ENCODE measurements at places on chromosomes 6 and 20.

DNA sequence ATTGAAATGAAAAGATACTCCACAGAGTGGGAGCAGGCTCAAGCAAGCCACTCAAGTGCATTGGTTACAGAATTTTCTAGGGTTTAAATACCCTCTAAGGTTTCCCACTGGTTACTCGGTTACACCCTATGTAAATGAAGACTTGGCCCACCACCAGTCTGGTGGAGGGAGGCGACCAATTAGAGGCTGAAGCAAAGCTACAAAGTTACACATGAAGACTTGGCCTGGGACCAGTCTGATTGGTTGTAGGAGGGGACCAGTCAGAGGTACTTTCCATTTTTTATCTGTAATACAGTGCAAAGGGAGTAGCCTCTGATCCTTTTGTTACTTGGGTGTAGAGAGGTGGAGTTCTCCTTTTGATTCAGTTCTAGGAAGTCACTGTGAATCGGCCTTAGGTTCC, 7.6 kb downstream of the SRSF12 start:
- DNase-seq = no peak

- DNase-seq = no peak
Measured at GRCh38 chr20:56249244-56249955, 868 bp downstream of the MC3R start.

DNA sequence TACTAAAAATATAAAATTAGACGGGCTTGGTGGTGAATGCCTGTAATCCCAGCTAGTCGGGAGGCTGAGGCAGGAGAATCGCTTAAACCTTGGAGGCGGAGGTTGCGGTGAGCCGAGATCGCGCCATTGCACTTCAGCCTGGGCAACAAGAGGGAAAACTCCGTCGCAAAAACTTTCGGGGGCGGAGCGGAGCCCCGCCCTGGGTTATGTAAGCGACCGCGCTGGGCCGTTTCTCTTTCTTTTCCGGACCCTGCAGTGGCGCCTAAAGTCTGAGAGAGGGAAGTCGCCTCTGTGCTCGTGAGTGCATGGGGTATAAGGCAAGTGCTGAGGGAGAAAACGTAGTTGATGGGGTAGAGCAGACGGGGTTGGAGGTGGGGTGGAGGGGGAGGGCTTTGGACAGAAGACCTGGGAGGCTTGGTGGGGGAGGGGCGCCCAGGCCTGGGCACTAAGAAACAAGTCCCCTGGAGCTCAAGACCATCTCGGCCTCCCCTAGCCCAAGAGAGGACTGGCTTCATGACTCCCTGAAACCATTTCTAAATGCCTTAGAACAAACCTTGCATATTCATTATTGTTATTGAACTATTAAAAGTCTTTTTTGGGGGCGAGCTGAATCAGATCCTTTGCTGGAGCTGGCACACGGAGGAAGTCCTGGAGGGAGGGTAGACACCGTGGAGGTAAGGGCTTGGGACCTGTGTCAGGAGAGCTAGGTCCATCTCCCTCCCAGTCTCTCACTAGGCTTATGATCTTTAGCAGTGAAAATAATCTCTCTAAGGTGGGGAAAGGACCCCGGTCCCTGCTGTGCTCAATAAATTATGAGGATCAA, 2.7 kb upstream of the MICA start:
- no peak for DNase-seq

DNA sequence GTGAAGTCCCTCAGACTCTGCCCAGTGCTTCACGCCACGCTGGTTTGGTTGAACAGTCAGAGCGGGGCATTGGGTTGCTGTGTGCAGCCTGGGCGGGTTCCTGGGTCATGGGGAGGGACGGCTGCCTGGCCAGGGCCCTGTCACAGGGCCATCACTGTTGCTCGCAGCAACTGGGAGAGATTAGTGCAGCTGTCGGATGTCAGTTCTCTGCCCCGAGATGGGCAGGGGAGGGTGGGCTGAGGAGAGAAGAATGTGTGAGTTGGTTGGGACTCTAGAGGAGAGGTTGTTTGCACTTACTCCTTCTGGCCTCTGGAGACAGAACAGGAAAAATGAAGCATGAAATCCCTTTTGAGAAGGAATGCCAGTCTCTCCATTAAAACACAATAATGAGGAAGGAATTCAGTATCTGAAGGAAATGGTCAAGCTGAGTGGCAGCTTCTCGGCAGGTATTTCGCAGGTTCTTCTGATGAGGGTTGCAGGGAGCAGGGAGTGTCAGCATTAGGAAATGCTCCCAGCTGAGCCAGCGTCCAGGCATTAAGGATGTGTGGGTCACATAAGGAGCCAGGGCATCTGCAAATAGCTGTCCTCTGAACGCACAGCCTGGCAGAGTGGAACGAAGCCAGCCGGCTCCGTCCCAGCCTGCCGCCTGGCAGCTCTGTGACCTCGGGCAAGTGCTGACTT, 95.9 kb downstream of the SSR1 start:
- no peak for DNase-seq

GRCh38 chr6:151380848-151381205, 10.5 kb downstream of the ZBTB2 start:
- no peak for DNase-seq

DNA sequence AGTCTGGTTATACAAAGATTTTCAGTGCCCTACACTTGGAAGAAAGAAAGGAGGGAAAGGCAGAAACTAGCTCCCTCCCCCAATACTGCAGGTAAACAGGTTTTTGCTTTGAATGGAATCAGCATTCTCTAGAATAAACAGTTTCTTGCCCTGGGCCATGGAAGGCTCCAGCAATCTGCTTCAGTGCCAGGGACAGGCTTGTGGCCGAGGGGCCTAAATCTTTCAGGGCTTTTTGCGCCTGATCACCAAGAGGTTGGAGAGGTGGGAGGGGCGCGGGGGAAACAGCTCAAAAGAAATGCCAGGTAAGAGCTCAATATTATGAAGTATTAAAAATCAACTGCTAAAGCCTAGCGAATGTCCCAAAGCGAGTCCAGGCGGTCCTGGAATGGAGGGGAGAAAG, 23.8 kb downstream of the TFAP2B start:
- no peak for DNase-seq

DNA sequence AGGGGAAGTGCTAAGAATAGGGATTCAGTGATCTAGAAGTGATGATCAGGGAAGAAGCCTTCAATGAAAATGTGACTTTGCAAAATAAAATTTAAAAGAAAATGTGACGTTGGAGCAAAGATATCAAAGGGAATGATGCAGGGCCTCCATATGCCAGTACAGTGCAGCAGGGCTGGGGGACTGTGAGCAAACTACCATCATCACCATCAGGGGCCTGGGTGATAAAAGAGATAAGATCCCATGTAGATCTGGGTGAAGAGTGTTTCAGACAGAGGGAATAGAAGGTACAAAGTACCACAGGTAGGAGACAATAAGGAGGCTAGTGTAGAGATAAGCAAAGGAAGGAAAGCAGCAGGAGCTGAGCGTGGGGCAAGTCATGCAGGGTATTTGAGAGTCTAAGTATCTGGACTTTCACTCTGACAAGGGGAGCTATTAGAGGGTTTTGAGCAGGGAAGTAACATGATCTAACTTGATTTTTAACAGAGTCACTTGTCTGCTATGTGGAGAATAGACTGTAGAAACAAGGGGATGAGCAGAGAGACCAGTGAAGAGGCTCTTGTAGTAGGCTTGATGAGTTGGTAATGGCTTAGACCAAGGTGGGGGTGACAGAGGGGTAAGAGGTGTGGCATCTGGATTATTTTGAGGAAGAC, 295.6 kb downstream of the ZFAND3 start:
- no peak for DNase-seq

DNA sequence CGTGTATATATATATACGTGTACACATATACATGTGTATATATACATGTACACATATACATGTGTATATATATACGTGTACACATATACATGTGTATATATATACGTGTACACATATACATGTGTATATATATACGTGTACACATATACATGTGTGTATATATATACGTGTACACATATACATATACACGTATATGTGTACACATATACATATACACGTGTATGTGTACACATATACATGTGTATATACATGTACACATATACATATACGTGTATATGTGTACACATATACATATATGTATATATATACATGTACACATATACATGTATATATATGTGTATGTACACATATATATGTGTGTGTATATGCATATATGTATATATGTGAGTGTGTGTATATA, 317.2 kb downstream of the LAMA2 start:
- DNase-seq = no peak

GRCh38 chr20:48295445-48295903, 510.2 kb upstream of the SULF2 start:
- peak; percentile 86 for DNase-seq

DNA sequence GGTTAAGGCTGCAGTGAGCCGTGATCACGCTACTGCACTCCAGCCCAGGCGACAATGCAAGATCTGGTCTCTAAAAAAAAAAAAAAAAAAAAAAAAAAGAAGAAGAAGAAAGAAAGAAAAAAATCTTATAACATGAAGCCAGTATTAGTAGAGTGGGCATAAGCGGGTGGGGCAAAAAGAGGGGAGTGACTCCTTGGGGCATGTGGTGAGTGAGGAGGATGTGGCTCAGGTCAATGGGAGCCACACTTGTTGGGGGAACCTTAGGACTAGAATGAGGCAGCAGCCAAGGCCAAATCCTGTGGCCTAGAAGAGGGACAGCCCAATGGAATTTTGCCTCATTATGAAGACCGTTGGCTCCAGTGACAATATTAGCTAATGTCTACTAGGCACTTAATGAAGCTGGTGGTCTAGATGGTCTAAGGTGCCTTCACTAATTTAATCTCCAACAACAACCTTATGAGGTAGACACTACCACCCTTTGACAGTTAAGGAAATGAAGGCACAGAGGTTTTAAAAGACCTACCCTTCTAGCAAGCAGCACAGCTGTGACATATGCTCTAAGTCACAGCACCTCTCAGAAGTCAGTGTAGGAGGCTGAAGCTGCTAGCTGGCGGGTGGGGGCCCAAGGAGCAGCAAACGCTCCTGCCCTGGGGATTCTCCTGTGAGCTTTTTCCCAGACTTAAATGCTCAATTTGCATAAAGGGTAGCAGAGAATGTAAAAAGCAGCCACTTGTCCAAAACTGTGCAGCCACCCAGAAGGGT, 23.6 kb upstream of the ARMC12 start:
- no peak for DNase-seq

DNA sequence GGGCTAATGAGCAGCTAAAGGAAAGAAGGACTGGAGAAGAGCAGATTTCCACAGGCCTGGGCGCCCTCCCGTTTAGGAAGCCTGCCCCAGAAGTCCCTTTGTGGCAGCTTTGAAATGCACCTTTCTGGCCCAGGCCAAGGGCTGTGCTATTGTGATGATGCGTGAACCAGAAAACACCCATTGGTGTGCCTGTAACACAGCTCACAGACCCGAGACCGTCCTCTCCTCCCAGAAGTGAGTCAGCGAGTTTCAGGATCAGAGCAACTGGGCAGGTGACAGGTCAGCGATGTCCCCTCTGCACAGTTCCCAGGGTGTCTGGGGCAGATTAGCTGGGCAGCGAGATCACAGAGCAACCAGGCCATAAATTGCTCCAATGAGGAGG, 71.9 kb upstream of the SULF2 start:
- no peak for DNase-seq

DNA sequence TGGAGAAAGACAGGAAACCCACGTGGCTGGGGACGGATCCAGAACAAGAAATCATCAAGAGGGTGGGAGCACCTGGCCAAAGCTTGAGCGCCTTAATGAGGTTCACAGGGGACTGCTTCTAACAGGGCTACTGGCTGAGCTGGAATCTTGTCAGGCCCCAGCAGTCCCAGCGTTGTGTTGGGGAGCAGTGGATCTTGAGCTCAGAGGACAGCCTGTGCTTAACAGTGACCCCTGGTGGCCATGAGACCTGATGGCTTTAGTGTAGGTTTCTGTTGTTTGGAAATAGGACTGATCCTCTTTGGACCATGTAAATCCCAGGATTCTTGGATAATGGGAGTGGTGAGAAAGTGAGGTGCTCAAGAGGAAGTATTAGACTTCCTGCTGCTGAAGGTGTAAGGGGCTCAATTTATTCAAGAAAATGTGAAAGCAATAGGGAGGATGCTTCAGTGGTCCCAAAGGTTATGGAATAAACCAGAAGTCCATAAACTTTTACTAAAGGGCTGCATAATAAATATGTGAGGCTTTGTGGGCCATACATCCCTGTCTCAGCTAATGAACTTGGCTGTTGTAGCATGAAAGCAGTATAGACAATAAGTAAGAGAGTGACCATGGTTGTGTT, 216.2 kb downstream of the NFATC2 start:
- no peak for DNase-seq

GRCh38 chr6:33177552-33178446, 14.5 kb downstream of the COL11A2 start:
- no peak for DNase-seq

DNA sequence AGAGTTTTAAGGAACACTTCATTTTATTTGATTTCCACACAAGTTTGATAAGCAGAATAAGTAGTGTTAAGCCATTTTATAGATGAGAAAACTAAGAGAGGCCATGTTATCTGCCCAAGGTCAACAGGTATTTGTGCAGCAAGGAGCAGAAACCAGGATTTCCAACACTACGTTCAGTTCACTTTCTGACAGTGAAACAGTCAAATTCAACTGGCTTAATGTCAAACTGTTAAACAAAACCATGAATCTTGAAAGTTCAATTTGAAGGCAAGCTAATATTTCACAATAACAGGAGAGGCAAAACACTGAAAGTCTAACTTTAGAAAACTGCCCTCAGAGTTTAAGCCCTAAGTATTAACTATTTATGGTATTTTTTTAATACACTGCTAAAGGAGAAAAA, 32.6 kb downstream of the DTNBP1 start:
- DNase-seq = no peak

DNA sequence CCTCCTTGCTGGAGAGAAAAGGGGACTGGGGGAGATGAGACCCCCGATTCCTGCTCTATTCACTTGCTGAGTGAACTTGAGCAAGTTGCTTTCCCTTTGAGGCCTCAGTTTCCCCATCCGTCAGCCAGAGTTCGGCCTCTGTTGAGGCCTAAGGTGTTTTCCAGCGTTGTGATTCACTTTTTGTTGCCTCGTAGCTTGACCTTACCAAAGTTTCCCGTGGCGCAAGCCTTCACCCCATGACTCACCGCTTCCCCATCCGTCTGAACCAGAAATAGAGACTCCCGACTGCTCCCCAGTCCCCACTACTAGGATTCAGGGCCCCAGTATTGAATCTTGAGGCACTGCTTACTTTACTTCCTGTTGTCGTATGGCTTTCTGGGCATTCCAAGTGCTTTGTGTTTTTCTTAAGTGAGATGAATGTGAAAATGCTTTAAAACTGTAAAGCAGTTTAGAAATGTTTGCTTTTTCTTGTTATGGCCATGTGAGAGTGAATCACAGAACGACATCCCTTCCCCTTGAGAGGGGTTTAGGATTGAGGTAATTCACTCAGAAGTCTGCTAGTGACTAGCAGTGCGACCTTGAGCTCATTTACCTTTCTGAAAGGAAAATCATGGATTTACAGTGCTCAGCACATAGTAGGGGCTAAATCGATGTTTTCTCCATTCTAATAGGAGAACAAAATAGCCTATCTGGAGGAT, 1.2 kb downstream of the CHMP4B start:
- peak; percentile 63 for DNase-seq

- no peak for DNase-seq
Measured at GRCh38 chr6:148055419-148055818, 287.2 kb upstream of the SASH1 start.

GRCh38 chr6:160931378-160932310, 59.9 kb upstream of the MAP3K4 start:
- no peak for DNase-seq

- DNase-seq = no peak
Measured at GRCh38 chr6:164398647-164399046, 910.8 kb downstream of the C6orf118 start.

- DNase-seq = peak; percentile 71
Measured at GRCh38 chr6:3390698-3391097, 66.2 kb downstream of the SLC22A23 start.
